ENCODE measurements at places on chromosomes 7 and 10. TPM values are rescaled to one million over a fixed set of nuclear protein-coding genes. Genes with fewer than 3 reads are reported as not detected.

- DNase-seq, result no peak
These were observed 27.7 kb downstream of the RAMP3 start for GRCh38 chr7:45185028-45185863.

The TMEM213 gene
- not detected for polyA plus RNA-seq

The SFMBT2 gene
- polyA plus RNA-seq, result 6.5 TPM

GRCh38 chr7:6316226-6316625 is 43.8 kb upstream of the CYTH3 start:
- DNase-seq, result no peak

The CPN1 gene
- 0.17 TPM for polyA plus RNA-seq

The CCDC71L gene
- 61.3 TPM for polyA plus RNA-seq

The POMZP3 gene
- polyA plus RNA-seq, result 7.6 TPM

The CALD1 gene
- polyA plus RNA-seq, result not detected

The KCNH2 gene
- 251 TPM for polyA plus RNA-seq

- peak; percentile 82 for DNase-seq
These were observed 75.2 kb downstream of the PAXIP1 start for GRCh38 chr7:154927624-154928125.

GRCh38 chr7:7491044-7491443 is 44.6 kb downstream of the COL28A1 start:
- no peak for DNase-seq

- DNase-seq, result no peak
These were observed 372.4 kb upstream of the VWC2 start for GRCh38 chr7:49400891-49401550.

- DNase-seq, result peak; percentile 48
These were observed 51.4 kb downstream of the C10orf67 start for GRCh38 chr10:23293145-23293724.

GRCh38 chr10:24606021-24606420 is 117.7 kb downstream of the ARHGAP21 start:
- no peak for DNase-seq

- DNase-seq, result no peak
These were observed 2.0 kb downstream of the C10orf90 start for GRCh38 chr10:126668505-126668904.

DNA sequence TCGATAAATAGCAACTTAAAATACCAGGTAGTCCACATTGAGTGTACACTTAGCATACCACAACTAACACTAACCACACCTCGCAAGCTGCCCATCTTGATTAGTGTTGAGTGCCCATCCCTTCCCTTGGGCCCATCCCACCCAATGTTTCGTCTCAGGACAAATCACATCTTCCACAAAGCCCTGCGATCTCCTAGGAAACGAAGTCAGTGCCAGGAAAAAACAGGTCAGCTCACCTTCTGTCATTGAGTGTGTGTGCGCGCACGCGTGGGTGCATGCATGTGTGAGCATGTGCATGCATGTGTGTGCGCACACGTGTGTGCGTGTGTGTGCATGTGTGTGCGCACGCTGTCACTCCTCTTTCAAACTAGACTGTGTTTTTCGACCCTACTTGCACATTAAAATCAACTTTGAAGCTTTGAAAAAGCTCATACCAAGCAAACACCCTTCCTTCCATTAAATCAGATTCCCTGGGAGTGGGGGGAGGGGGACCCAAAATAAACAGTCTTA is 48.8 kb upstream of the OPALIN start:
- no peak for DNase-seq

DNA sequence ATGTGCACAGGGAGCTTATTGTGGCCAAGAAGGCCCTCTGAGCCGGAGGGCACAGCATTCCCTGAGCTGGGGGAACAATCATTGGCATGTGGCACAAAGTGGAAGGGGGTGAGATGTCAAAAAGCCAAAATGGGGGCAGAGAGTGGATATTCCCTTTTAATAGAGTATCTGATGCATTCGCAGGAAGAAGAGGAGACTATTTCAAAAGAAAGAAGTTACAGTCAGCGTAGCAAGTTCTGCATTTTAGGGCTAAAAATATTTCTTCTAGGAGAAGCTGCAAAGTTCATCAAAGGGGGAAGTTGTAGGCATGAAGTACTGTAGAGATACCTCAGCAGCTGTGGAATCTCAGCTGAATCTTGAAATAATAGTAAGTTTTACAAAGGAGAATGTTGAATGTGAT is 136.0 kb upstream of the WDR11 start:
- no peak for DNase-seq

DNA sequence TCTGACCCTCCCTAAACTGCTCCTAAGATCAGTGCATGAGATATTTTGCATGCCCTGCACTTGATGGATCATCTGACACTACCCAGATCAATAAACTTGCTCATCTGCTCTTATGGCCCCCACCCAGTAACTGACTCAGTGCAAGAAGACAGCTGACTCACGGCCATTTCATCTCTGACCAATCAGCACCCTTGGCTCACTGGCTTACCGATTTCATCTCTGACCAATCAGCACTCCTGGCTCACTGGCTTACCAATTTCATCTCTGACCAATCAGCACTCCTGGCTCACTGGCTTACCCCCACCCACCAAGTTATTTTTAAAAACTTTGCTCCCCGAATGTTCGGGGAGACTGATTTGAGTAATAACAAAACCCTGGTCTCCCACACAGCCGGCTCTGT is 37.2 kb upstream of the OPTN start:
- DNase-seq, result peak; percentile 44

- no peak for DNase-seq
These were observed 251.1 kb upstream of the MEOX2 start for GRCh38 chr7:15937571-15937970.

The PRR15 gene
- not detected for polyA plus RNA-seq

- no peak for DNase-seq
These were observed 46.9 kb downstream of the STK17A start for GRCh38 chr7:43629857-43630256.

Data from K562 (cell line).